Activated T-cell treated with anti-CD3 and anti-CD28 coated beads, Interleukin-2, amount 50 U/mL, for 4 hours (primary cell): ENCODE measurements at places on chromosomes 1 and 21.

DNA sequence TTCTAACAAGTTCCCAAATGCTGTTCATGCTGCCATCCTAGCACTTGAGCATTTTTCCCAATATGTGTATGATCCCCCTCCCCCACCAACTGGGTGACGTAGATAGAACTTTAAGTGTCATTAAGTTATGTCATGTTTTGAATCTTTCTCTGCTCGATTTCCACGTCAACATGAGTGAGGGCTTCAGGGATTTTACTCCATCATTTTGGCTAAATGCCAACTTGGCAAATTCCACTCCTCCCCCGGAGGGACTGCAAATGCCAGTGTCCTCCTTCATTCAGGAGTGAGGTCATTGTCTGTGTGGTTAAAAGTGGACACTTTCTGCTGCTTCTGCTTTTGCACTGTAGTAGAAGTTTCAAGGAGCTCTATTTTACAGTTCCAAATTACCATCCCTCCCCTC, 201.7 kb downstream of the FGGY start:
- no peak for DNase-seq

DNA sequence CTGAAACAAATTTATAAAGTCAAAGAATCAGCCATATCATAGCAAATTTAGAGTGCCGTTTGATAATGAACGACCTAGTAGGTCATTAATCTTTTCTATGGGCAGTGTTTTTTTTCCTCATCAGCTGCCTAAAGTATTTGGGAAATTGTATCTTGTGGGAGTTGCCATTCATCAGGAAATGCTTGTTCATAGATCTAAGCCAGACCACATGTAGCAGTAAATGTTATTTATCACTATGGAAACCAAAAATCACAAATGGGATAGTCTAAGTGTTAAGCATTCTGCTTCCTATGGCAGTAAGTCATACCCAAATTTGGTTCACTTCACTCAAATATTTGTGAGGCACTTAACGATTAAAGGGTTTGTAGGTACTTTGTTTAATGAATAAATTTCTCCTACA, 52.9 kb downstream of the LRRC8D start:
- no peak for DNase-seq

GRCh38 chr21:41923631-41924367, 30.0 kb downstream of the C2CD2 start:
- DNase-seq = no peak

DNA sequence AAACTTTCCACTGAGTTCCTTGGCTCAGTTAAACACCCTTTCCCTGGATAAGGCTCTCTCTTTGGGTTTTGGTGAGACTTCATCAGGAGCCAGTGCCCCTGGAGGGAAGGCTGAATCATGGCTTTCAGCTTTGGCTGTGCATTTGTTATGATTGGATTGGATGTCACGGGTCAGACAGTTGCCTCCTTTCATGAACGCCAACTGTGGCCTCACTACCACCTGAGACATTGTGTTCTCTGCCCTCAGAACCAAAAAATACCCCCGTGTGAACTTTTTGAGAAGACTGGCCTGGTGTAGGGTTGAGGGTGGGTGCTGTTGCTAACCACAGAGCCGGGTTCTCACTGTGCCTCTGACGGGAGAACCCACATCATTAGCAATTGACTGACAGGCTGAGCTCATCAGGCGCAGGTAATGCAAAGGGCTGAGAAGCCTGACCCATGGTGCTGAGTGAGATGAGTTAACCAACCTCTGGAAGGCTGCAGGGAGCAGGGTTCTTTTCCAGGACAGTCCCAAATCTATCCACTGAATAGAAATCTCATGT, 65.6 kb downstream of the HHAT start:
- DNase-seq = no peak

- no peak for DNase-seq
Measured at GRCh38 chr1:160658162-160658813, 11.4 kb upstream of the SLAMF1 start.

- no peak for DNase-seq
Measured at GRCh38 chr1:173413271-173413707, 63.8 kb upstream of the PRDX6 start.

GRCh38 chr1:221085701-221086375, 206.6 kb downstream of the HLX start:
- no peak for DNase-seq

DNA sequence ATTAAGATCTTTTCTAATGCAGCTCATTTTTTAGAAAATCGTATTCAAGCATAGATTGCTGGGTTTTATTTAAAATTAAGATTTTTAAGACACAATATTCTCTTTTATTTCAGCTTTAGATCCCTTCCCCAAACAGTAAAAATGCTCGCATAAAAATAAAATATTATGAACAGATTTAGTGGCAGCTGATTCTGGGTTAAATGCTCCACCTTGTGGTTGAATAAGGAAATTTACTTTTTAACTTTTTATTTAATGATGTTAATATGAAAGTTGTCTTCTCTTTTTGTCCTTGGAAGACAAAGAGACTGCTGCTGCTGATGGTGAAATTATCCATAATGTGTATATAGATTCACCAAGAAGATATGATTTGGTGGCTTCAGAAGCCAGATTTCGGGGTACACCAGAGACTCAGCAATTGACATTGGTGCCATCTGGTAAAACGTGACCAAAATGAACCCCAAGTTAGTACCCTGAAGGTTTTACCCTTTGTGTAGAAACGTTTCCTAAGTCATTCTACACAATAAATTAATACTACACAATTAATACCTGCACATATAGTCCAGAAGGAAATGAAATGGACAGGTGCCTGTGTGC, 128.0 kb downstream of the ADAMTS1 start:
- DNase-seq = no peak

DNA sequence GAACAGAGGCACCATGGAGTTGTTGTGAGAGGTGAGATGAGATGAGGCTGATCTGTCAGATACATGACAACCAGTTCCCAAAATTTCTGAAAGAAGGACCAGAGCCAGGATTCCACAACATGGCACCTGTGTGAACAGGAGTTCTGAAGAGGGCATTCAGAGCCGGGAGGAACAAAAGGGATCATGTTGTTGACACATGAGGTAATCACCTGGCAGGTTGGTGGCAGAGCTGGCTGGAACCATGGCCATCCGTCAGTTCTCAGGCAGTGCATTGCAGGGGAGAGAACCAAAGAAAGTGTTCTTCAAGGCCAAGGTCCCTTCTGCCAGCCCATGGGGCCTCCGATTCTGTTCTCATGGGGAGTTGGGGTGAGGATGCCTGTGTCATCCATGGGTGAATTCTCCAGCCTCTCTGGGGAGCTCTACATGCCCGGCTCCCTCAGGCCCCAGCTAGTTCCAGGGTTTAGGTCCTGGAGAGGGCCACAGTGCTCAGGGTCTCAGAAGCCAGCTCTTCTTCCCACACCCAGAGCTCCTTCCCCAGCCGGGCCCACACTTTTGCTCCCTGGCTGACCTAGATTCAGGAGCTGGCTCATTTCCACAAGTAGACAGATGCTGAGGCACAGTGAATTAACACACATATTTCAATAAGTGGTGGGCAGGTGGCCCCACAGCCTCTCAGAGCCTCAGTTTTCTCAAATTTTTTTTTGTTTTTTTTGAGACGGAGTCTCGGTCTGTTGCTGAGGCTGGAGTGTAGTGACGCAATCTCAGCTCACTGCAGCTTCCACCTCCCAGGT, 49.1 kb upstream of the CTPS1 start:
- DNase-seq = no peak

DNA sequence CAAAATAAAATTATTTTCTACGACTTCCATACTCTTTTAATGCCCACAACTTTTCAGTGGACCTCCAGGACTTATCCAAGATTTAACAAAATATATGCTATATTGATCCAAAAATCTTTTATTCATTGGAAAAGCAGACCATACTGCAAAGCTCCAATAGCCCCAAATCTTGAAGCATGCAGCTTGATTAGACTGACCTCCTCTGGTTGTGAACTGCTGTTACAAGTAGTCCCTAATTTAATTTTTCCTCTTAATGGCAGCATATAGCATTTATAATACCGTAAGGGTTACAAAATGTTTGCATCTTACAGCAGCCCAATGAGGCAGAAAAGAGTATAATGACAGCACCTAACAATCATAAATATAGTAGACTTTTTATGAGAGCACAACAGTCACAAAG, 49.8 kb downstream of the TPR start:
- no peak for DNase-seq

DNA sequence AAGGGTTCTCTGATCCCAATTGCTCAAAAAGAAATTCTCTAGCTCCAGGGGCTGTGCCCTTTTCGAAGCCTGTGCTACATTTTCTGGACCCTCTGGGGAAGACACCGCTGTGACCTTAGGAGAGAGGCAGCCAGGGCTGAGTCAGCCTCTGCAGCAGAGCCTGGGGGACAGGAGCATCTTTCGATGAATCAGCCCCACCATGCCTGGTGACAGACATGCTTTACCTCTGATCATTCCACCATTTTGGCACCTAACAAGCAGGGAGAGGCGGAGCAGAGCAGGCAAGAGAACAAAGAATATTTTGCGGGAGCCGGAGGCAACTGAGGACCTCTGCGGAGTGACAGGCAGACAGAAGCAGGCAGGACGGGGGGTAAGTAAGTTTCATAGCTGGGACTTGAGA, 84.9 kb downstream of the VWA5B1 start:
- DNase-seq = no peak

GRCh38 chr1:7886405-7886745, 33.5 kb upstream of the UTS2 start:
- no peak for DNase-seq

- no peak for DNase-seq
Measured at GRCh38 chr1:190168116-190168892, 309.4 kb downstream of the BRINP3 start.

DNA sequence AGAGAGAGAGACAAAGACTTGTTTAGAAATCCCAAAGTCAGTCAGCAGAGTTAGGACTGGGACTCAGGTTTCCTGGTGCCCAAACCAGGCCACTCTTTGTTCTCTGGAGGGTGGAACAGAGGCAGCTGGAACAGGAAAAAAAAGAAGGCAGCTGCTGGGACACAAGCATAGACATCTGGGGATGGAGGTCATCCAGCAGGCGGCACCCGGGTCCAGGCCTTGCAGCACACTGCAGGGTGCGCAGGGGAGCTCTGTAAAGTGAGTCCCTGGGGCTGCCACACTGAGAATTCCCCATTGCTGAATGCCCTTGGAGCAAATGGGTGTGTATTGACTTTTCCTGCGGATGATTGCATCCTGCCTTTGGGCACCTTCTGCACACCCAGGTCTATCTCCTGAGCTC, 222.9 kb upstream of the CSF3R start:
- DNase-seq = no peak

GRCh38 chr1:82225421-82226185, 424.9 kb downstream of the ADGRL2 start:
- DNase-seq = no peak

DNA sequence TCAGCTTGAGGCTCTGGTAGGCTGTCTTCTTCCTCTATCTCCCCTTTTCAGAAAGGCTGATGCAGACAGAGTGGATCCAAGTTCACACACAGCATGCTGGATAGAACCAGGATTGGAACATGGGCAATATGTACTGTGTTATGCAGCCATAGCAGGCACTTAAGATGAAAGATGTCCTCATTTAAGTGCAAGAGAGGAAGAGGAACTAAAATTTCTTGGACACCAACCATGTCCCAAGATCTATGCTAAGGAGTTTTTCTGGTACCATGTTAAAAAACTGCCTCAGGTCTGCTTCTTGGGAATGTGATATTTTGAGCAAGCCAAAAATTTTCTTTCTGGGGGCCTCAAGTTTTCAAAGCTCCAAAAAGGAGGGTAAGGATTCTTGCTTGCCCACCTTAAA, 1.2 kb downstream of the SDHB start:
- no peak for DNase-seq

GRCh38 chr1:195481293-195481692, 1126.9 kb downstream of the KCNT2 start:
- no peak for DNase-seq

- no peak for DNase-seq
Measured at GRCh38 chr1:53324728-53325297, 3.1 kb downstream of the LRP8 start.

DNA sequence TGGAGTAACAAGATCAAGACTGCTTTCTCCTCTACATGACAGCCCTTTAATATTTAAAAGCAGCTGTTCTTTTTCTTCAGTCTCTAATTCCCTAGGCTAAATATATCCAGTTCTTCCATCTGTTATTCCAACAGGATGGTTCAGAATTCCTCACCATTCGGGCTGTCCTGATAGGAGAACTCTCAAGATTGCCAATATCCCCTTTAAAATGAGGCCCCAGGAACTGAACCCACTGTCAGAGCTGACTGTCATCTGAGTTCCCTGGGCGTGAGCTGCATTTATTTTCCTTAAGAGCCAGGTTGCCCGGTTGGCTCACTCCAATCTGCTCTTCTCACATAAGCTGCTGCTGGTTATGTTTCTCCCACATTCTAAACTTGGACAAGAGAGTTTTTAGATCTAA, 177.6 kb downstream of the MIS18A start:
- DNase-seq = no peak

DNA sequence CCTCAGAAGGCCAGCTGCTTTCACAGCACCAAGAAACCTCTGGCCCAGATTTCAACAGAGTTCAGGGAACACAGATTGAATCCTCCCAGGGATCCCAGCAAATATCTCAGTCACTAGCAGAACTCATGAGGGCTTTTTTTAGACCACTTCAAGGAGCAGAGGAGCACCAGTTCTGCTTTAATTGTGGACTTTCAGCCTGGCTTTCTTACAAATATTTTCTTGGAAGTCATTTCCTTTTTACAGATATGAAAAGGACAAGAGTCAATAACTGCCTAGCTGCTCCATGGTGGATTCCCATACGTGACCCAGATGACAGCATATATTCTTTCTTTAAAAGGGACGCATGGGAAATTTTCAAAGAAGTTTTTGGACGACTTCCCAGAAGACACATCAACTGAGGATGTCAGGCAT, 6.4 kb upstream of the LRRC8B start:
- DNase-seq = no peak

DNA sequence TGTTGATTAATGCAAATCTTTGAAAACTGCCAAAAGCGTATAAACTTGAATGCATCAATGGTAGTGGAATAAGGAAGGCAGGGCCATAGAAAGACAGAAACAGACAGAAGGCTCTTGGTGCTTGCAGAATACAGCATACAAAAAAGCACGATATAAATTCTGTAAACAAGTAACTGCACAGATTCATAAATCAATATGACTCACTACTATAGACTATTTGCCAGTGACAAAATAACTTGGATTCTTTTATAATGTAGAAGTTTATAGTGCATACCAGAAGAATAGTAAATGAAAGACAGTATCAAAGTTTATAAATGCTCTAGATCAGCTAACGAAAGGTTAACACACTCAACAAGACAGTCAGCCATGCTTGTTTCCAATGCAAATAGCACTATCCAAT, 349.6 kb downstream of the PTBP2 start:
- no peak for DNase-seq

- no peak for DNase-seq
Measured at GRCh38 chr1:64696879-64697278, 48.0 kb upstream of the RAVER2 start.

GRCh38 chr1:164611754-164612642, 53.0 kb downstream of the PBX1 start:
- DNase-seq = no peak

GRCh38 chr1:165634154-165634921, 3.3 kb downstream of the MGST3 start:
- DNase-seq = no peak
